ENCODE measurements at places on chromosomes 6 and 20.

DNA sequence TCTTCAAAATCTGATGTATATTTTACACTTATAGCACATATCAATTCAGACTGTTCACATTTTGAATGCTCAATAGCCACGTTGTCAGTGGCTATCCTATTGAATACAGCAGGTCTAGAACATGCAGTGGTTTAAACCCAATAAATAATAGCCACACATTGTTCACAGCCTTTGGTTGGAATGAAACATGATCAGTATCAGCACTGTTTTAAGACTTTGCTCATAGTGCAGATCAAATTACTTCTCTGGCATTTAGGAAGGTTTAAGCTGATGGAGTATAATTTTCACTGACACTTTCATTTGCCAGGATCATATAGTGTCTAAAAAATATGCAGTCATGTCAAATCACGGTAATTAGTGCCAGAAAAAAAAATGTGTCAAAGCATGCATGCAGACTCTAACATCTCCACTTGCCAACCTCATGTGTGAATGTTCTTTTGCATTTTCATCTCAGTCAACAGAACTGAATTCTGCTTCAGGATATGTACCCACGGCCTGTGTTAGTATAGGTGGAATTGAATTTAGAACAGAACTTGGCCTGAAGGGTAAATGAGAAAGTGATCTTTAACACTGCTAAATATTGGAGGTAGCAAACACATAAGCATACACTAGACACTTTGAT is 184.1 kb downstream of the SLC24A3 start:
- DNase-seq, result no peak

DNA sequence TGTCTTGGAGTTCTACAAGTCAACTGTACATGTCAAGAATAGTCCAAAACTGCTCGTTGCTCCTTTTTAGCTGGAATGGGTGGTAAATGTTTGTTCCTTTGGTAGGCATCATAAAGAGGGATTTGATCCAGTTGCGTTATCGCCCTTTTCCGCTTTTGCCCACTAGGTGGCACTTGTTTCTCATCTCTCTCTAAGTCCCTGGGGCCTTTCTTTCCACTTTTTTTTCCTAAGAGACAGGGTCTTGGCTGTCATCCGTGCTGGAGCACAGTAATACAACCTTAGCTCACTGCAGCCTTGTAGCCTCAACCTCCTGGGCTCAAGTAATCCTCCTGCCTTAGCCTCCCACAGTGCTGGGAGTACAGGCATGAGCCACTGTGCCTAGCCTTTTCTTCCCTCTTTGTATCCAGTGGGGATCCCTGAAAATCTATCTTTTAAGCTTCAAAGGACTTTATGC is 20.7 kb downstream of the GTPBP2 start:
- peak; percentile 72 for DNase-seq

- peak; percentile 31 for DNase-seq
Measured at GRCh38 chr6:109237077-109237985, 142.0 kb downstream of the CEP57L1 start.

- no peak for DNase-seq
Measured at GRCh38 chr6:121503589-121503991, 68.1 kb downstream of the GJA1 start.

DNA sequence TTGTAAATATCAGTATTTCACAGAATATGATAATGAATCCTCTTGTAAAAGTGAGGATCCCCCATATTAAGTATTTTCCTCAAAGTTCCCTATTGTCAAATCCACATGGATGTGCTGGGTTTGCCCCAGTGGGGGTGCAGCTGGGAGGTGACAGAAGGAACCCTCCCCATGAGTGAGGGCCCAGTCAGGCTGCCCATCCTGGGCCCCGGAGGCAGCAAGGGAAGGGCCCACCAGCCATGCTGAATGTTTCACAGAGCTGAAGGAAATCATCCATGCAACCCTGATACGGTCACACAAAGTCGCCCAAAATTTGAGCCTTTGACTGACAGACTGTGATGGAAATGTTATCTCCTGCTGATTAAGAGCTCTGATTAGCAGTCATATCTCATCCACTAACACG is 39.7 kb downstream of the FRMD1 start:
- no peak for DNase-seq

- DNase-seq, result no peak
Measured at GRCh38 chr20:63402181-63402859, 41.2 kb upstream of the CHRNA4 start.

- DNase-seq, result peak; percentile 58
Measured at GRCh38 chr6:25042536-25042935, 106.8 kb upstream of the RIPOR2 start.

DNA sequence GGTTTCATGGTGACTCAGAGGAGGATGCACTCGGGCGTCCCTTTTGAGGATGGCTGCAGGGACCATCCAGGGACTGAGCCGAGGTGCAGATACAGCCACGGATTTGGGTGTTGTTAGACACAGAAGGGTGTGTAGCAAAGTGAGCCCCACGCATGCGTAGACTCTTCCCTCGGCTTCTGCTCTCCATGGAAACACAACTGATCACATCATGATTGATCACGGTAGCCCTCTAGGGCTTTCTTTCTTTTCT is 606 bp upstream of the ULBP1 start:
- DNase-seq, result peak; percentile 57

- DNase-seq, result no peak
Measured at GRCh38 chr6:26199773-26200764, 112.8 kb downstream of the HFE start.

GRCh38 chr20:62816031-62816883 is 593 bp upstream of the COL9A3 start:
- DNase-seq, result no peak

- no peak for DNase-seq
Measured at GRCh38 chr6:52494298-52495072, 74.3 kb downstream of the EFHC1 start.

DNA sequence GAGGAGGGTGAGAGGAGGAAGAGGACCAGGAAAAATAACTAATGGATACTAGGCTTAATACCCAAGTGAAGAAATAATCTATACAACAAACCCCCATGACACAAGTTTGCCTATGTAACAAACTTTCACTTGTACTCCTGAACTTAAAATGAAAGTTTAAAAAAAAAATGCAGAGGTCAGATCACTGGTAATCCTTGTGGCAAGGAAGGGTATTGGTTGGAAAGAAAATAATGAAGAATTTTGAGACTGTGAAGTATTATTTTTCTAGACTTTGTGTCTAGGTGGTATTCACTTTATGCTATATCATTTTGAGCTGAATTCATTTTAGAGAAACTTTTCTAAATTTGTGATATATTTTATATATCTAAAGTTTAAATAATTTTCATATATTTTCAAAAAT is 547.5 kb downstream of the MMUT start:
- DNase-seq, result no peak

DNA sequence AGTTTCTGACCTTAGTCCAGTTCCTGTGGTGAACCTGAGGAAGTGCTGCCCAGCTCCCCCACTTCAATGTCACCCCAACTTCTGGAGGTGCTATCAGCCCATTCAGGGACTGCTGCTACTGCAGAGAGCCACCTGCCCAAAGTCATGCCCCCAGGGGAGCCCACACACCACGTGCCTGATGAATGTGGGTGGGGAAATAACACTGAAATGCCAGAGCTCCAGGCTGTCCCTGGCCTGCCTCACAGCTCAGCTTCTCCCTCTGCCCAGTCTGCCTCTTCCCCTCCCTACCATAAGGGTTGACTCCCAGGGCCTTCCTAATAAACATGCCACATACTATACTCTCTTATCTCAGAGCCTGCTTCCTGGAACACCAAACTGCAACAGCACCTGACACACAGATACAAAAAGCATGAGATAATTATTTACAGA is 276.4 kb upstream of the MOCS1 start:
- DNase-seq, result no peak

GRCh38 chr20:36384022-36384619 is 78.0 kb downstream of the DLGAP4 start:
- peak; percentile 71 for DNase-seq

DNA sequence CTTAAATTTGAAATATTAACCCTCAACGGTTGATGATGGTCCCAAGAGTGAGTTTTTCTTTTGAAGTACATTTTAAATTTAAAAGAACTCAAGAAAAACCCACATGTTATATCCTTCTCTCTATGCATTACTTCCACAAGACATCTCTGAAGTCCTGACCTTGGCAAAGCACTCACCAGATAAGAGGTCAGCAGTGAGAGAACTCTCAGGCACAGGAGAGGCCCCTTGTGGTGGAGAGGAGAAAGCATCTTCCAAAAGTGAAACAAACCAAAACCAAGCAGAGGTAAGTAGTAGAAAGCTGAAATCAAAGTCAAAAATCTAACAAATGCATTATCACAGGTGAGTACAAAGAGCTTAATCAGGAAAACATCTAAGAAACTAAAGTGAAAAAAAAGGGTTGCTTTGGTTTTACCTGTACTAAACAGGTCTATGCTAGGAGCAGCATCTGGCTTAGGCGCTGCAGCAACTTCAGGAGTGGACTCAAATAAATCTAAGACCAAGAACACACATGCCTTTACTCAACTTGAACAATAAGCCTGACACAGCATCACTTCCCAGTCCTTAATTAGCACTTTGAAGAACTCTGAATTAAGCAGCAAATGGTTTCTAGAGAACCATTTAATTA is 80.5 kb downstream of the PRSS35 start:
- no peak for DNase-seq

GRCh38 chr6:12294851-12295536 is 4.8 kb downstream of the EDN1 start:
- no peak for DNase-seq

- no peak for DNase-seq
Measured at GRCh38 chr6:8080362-8081151, 16.4 kb upstream of the BLOC1S5 start.

- no peak for DNase-seq
Measured at GRCh38 chr6:42105156-42105648, 37.2 kb downstream of the C6orf132 start.

DNA sequence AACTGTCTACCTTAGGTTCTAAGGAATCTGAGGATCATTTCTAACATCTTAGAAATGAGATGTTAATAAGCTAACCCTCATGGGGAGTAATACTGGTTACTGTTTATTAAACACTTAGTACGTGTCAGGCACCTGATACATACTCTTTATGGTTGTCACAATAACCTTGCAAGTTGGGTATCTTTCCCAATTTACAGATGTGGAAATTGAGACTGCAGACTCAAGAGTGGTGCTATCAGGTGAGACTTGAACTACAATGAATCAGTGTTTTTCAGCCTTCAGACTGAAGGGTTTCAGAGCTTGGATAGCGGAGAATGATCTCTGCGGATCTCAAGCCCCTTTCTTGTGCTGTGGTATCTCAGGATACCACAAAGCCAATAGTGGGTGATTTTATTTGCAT is 27.0 kb downstream of the ELOVL2 start:
- no peak for DNase-seq

DNA sequence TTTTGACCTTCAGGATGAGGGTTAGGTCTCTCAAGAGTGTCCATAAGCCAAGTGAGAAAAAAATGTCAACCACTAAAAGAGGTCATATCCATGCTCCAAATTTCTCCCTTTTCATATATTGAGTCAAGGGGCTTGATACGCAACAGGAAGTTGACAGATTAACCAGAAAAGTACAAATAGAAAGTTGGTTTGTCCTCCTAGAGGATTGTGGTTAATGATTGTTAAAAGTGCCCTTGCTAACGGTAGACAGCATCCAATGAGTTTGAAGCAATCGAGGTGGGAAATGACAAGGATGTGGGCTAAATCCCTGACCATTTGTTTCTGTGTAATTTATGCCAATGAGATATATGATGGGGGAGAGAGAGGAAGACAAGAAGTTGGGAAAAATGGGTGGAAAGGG is 18.1 kb upstream of the HBS1L start:
- DNase-seq, result no peak

GRCh38 chr6:97081010-97081590 is 156.6 kb downstream of the KLHL32 start:
- no peak for DNase-seq

GRCh38 chr20:17651129-17651759 is 30.8 kb downstream of the RRBP1 start:
- no peak for DNase-seq
